ENCODE measurements at places on chromosomes 16 and 17.
A peak's percentile ranks its signal among the peaks of the same experiment; 100 is the strongest.

DNA sequence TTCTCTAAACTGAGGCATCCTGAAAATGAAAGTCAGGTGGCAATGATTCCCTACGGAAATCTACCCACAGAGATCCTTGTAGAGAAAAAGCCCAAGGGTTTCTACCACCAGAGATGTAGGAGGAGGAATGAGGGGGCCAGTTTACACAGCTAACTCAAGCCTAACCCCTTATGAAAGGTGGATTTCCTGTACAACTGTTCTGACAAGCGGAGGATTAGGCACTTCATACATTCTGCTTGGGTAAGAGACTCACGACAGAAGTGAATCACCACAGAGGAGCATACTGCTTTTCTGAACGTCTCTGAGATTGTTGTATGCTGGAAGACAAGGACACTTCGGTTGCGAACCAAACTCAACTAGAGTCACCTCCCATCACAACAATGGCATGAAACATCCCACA, 72.7 kb downstream of the SMG6 start:
- no peak for DNase-seq

- DNase-seq: peak; percentile 82
These were observed 14.9 kb downstream of the CEP112 start for GRCh38 chr17:66177048-66177447.

GRCh38 chr16:89426736-89427530, 63.4 kb downstream of the ANKRD11 start:
- DNase-seq: no peak

GRCh38 chr17:1960545-1960912, 64.6 kb downstream of the RTN4RL1 start:
- no peak for DNase-seq

- no peak for DNase-seq
These were observed 27.8 kb upstream of the HEATR6 start for GRCh38 chr17:60106340-60107059.

DNA sequence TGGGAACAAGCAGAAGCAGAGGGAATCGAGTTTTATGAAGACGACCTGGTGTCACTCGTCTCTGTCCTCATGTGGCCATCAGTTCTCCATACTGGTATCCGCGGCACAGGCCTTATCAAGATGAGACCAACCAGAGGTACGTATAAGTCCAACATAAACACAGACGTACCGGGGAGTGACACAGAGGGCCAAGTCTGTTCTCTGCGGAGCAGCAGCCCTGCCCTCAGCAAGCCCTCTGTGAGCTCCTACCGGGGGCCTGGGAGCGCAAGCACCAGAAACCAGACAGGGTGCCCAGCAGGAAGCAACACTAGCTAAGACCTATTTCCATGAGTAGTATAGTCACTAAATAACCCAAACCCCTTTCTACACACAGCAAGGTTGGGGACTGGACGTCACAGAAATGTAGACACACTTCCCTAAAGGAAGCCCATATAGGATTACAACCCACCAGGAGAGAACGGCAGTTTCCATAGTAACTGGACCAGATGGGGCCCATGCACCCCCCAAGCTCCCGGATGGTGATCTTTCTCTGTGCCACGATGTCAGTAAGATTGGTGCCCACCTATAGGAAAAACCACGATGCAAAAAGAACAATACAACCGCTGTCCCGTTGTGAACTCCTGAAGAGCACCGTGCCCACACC, 911 bp downstream of the ARL16 start:
- DNase-seq: no peak

DNA sequence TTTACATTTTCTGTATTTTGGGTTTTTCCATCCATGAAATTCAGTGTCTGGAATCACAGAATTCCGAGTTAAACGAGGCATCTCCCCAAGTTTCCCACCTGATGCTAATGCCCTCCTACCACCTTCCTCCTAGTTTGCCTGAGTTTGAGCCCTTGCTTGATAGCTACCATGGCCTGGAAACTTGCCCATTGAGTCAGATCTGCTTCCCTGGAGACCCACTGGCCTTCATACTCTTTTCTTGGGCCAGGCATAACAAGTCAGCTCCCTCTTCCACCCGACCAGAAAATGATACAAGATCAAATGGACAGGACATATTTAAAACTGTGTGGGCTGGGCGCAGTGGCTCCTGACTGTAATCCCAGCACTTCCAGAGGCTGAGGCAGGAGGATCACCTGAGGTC, 10.2 kb downstream of the SETD1A start:
- DNase-seq: no peak

DNA sequence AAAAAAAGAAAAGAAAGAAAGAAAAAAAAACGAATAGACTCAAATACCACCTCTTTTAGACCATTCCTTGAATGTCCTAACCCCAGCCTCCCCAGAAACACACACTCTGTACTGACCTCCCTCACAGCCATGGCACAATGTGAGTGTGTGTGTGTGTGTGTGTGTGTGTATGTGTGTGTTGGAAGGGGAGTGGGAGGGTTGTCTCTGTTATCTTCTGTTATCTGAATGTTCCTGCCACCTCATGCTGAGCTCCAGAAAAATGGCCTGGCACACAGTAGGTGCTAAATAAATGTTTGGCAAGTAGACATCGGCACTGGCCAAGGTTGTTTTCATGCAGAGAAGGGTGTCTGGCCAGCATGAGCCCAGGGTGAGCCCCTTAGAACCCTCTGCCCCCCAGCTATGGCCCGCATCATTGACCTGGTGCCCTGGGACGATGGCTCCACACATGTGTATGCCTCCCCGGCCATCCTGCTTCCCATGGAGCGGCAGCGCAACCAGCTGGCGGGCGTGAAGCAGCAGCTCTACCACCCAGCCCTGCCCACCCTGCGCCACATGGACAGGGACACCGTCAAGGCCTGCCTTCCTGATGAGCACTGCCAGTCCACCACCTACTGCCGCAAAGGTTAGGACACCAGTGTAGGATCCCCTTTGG, 6.6 kb upstream of the CNGB1 start:
- no peak for DNase-seq

GRCh38 chr16:12541672-12542071, 262.0 kb downstream of the CPPED1 start:
- no peak for DNase-seq

DNA sequence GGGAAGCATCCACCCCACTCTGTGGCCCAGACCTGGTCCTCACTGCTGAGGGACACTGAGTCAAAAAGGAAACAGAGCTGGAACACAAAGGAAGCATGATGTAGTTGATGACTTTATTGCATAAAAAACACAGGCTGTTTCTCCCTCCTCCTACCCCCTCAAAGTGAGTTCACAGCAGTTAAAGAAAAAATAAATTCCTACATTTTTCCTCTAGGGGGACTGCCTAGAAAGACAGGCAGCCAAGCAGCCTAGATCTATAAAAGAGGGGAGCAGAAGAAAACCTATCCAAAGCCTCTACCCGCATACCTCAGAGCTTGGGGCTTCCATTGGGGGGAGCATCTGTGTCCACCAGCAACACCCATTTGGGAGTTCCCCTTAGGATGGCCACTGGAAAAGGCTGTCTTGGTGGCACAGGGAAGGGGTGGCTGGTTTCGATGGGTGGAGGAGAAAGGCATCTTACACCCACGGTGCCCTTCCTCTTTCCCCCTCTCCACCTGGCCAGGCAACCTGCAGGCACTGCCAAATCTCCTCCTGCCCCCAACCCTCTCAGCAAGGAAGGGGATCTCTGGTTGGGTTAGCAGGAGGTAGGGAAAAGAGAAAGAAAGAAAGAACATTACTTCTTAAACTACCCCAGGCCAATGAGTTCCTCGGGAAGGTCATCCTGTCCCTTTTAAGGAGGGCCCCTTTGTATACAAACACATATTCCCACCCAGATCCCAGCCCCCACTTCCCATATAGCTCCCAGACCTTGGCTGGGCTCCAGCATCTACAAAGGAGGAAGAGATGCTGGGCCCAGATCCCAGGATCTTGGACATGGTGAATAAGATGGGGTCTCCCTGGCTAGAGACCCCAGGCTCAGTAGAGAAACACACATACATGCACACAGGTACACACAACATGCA, 4.0 kb upstream of the SCRN2 start:
- DNase-seq: no peak

DNA sequence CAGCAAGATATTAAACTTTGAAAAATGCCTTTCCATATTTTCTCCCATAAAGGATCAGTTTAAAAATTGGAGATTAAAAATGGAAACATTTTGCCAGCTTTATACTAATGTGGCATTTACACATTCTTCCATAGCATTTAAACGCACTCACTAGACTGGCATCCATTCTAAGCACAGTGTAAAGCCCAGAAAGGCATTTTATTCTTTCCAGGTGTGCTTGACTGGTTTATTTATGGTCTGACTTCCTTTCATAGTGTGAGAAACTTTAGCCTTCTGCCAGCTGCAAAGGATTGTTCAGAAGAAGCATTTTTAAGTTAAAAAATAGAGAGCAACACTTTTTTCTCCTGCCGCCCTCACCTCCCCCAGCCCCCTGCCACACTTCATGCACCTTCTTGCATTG, 271.7 kb upstream of the PSMD7 start:
- no peak for DNase-seq

GRCh38 chr17:2853283-2854142, 57.3 kb downstream of the RAP1GAP2 start:
- DNase-seq: no peak

- no peak for DNase-seq
These were observed 52.5 kb upstream of the CLEC19A start for GRCh38 chr16:19232988-19233387.

DNA sequence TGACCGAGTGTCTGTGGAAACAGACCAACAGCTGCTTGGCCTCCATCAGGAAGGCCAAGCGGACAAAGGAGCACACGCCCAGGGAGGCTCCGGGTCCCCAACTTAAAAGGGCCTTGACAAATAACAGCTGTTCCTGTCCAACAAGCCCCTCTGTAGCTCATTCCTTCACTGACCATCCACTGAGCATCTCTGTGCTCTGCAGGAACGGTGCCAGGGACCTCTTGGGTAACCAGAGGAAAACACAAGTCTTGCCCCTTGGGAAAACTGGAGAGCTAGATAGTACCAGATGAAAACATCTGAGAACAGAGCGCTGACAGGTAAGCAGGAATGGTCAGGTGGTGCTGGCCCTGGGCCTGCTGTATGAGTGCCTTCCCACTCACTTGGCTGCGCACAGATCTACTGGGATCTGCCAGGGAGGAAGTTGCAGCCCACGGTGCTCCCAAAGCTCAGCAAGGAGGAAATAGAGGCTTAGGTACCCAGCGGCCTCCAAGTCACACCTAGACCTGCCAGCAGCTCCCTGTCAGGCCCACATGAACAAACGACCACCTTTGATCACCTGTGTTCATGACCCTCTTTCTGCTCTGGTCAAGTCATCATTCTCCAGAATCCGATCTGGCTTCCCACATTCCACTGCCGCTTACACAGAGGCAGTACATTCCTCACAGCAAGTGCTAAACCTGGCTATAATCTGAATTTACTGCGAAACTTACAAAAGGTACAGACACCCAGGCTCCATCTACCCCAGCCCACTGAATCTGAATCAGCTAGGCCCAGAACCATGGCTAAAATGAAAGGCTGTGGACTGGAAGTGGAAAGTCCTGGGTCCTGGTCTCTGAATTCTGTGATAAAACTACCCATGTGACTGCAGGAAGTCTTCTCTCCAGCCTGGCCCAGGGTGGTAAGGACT, 12.5 kb downstream of the DCAKD start:
- no peak for DNase-seq

- DNase-seq: no peak
These were observed at the start of gene LHX1 for GRCh38 chr17:36937001-36937958. Gene LHX1, plus strand, starts transcription at chr17:36937475. Its CDS starts 723 bp downstream, at chr17:36938198.

DNA sequence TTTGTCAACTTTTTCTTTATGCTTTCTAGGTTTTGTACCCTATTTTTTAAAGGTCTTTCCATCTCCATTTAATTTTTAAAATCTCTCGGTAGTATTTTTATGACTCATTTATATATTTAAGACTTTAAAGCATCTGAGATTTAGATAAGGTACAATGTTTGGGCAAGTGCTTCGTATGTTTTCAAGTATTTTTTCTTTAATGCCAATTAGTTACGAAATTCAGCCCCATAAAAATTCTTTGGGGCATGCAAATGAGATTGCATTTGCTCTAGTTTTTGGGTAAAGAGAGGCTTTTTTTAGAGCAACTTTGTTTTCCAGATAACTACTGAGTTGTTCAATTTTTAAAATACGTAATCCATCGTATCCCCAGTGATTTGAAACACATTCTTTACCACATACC, 65.3 kb upstream of the CRHR1 start:
- no peak for DNase-seq

DNA sequence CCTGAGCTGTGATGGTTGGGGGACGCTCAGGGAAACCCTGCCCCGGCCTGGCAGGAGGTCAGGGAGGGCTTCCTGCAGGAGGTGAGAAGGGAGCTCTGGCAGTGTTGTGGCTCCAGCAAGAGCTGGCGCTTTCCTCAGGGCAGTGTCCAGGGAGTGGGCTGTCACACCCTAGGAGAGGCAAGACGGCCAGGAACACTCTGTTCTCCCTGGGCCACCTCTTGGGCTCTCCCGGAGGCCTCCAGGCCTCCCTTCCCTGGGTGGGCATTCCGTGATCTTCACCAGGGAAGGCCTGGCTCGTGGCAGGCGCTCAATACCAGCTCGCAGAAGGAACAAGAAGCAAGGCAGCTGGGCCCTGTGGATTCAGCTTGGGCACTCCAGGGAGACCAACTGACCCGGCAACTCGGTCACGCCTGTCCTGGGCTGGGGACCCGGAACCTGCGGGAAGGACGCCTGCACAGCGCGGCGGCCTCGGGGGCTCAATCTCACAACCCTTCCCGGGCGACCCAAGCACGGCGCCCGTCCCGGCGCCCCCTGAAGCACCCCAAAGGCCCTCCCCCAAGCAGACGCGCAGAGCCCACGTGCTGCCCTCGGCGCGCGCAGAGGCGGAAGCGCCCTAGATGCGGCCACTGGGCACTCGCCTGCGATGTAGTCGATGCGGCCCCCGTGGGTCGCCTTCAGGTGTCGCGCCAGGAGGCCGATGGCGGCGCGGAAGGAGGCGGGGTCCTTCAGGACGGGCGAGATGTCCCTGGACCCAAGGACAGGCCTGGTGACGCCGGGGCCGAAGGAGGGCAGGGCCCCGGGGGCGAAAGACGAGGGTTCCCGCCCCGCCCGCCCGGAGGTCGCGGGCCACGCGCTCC, 588 bp downstream of the APRT start:
- peak; percentile 33 for DNase-seq

- DNase-seq: peak; percentile 39
These were observed 4.5 kb downstream of the NTHL1 start for GRCh38 chr16:2042986-2043666.

- no peak for DNase-seq
These were observed 55.5 kb upstream of the ZNF423 start for GRCh38 chr16:49911430-49911829.

- DNase-seq: no peak
These were observed 590 bp downstream of the TMEM219 start for GRCh38 chr16:29962344-29962994.

- no peak for DNase-seq
These were observed 54.4 kb upstream of the YPEL2 start for GRCh38 chr17:59277031-59277430.
